ENCODE measurements at places on chromosomes 16 and 17. TPM values are rescaled to one million over a fixed set of nuclear protein-coding genes. Genes with fewer than 3 reads are reported as not detected.

GRCh38 chr17:55722016-55722736, 488 bp downstream of the TMEM100 start:
- DNase-seq = no peak

GRCh38 chr16:22751685-22752084, 62.3 kb upstream of the HS3ST2 start:
- no peak for DNase-seq

GRCh38 chr17:72916991-72917390, 175.5 kb downstream of the SLC39A11 start:
- peak; percentile 3 for DNase-seq

DNA sequence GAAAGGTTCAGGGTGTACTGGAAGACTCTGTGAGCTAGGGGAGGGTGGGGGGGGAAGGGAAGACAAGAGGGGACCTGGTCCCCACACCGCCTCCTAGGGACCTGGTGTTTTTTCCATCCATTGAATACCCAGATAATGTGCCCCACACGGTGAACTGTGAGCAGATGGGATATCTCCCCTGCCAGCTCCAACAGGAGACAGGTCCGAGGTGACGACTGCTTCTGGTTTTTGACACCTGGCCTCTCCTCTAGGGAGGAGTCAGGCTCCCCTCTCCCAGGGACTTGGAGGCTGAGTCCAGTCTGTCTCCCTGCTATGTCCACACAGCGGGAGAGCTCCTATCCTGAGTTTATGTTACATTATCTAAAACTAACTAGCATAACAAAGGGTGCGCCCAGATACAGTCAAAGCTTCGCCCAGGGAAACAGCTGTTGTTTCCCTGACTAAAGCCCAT, 1.8 kb downstream of the MARVELD3 start:
- DNase-seq = no peak

GRCh38 chr17:43927060-43927864, 15.0 kb downstream of the PPY start:
- DNase-seq = no peak

DNA sequence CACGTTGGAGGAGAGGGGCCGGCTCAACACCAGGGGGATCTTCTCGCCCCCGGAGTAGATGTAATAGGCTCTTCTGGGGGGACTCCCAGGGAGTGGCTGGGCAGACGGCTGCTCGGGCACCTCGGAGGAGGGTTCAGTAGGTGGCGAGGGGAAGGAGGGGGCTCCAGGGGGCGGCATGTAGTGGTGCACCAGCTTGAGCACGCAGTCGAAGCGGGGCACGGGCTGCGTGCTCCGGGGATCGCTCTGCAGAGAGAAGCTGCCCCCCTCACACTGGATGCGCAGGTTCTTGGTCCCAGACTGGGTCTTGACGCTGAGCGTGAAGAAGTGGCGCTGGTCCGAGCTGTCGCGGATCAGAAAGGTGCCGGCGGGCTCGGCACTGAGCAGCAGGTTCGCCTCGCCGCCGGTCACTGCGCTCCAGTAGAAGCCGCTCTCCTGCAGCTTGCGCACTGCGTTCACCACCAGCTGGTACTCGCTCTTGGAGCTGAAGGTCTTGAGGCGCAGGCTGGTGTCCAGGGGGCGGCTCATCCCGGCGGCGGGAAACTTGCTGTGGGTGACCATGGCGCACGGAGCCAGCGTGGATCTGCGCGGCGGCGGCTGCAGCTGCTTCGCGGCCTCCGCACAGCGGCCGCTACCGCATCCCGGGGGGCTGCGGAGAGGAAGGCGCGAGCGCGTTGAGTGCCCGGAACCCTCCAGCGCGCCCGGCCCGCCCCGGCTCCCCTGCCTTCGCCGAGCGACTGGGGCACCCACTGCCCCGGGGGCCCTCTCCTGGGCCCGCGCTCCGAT, 1.1 kb downstream of the SOCS3 start:
- DNase-seq = no peak

DNA sequence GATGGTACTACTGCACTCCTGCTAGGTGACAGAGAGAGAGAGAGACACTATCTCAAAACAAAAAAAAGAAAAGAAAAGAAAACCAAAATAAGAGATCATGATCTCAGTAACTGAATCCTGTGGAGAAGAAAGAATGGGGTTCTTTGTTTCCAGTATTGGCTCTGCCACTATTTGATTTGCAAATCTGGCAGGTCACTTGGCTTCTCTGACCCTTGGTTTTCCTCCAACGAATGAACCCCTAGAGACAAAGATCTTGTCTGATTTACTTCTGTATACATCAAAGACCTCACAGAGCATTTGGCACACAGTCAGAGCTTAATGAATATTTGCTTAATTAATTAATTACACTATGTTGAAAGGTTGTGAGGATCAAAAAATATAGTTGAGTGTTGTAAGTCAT, 47.9 kb upstream of the NLK start:
- no peak for DNase-seq

DNA sequence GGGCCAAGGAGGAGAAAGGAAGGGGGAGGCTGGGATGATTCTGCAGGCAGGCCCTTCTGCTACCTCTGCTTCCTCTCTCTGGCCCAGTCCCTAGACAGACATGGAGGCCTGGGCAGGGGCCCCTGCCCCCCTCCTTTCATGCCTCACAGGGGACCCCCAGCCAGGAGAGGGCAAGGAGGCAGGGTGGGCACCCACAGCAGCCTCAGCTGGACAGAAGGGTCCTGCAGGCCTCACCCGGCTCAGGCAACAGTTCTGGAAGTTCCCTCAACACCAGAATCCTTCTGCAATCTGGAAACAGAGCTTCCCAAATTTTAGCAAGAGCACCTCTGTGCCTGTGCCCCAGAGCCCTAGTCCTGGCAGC, 8.7 kb downstream of the ARHGAP27 start:
- no peak for DNase-seq

GRCh38 chr17:78450696-78451345, 72.4 kb downstream of the PGS1 start:
- peak; percentile 23 for DNase-seq

DNA sequence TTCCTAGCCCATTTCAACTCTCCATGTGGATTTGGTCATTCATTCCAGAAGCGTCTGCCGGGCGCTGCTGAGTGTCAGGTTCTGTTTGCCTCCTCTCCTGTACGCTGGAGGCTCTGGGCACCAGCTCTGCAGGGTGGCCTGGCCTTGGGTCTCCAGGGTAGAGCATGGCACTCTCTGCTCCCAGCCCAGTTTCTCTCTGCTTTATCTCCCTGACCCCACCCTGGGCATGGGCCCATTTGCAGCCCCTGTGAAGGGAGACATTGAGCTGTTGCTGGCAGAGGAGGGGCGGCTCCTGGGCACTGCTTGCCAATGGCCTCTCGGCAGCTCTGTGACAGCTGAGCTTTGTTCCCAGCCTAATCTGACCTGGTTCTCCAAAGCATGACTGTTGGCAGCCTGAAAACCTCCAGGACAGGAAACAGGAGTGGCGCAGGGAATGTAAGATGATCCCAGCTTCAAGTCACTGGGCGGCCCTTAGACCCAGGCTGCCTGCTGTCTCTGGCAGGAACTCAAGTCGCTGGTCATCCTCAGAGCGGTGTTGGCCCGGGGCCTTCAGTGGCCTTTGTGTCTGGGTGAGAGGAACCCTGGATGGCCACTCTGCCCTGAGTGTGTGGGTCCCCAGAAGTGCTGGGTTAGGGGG, 146.8 kb downstream of the SEC14L1 start:
- DNase-seq = peak; percentile 96

GRCh38 chr17:79711715-79712305, 18.9 kb upstream of the ENPP7 start:
- peak; percentile 42 for DNase-seq

DNA sequence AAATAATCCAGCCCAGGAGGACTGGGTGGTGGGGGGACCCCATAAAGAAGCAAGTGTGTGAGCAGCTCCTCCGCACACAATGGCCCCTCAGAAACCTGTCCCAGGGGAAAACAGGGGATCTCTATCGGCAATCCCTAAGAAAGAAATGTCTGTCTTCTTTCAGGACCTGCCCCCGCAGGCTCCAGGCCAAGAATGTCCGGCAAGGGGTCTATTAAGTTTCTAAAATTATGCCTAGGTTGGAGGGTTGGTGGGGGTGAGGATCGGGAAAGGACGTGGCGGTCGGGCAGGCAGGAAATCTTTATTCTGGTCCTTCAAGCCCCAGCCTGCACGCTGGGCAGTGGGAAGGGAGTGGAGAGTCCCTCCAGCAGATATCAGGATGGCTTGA, 23.4 kb upstream of the LITAF start:
- no peak for DNase-seq

DNA sequence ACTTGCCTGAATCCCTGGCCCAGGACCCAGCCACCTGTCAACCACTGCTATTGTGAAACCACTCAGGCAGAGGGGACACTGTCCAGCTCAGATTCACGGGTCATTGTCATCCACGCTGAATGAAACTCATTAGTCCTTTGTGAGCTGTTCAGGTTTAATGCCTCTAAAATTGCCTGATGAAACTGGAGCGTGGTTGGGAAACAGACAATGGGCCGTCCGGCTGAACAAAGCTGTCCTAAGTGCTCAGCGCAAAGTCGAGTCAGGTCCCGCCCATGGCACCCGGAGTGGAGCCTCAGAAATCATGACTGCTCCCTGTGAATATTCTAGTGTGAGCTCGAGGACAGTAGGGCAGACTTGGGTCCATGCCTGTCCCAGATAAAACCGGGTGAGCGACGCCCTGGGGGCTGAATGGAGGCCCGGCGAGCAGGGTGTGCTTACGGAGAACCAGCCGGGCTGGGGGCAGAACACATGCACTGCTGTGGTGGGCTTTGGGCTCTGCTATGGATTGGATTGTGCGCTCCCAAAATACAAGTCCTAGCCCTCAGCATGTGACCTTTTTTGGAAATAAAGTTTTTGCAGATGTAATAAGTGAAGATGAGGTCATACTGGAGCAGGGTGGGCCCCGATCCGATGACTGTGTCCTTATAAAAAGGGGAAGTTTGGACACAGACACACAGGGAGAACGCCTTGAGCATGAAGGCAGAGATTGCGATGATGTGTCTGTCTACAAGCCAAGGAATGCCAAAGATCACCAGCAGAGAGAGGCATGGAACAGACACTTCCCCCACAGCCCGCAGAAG, 12.9 kb upstream of the CMIP start:
- DNase-seq = peak; percentile 72

DNA sequence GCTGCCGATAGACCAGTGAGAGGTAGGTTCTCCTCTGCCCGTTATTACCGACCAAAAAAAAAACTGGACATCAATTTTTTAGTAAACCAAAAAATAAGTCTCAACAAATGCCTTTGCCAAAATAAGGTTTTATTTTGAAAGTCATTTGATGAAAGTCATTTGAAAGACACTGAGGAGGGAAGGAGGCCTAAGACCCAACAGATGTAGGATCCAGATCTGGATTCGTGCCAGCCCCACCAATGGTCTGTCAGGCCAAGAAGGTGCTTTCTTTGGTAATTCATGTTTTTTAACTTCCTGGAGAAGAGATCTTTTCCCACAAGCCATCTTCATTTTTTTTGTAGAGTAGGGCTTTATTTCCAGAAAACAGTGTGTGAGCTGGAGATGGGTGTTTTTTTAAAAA, 18.1 kb downstream of the NTAN1 start:
- no peak for DNase-seq

DNA sequence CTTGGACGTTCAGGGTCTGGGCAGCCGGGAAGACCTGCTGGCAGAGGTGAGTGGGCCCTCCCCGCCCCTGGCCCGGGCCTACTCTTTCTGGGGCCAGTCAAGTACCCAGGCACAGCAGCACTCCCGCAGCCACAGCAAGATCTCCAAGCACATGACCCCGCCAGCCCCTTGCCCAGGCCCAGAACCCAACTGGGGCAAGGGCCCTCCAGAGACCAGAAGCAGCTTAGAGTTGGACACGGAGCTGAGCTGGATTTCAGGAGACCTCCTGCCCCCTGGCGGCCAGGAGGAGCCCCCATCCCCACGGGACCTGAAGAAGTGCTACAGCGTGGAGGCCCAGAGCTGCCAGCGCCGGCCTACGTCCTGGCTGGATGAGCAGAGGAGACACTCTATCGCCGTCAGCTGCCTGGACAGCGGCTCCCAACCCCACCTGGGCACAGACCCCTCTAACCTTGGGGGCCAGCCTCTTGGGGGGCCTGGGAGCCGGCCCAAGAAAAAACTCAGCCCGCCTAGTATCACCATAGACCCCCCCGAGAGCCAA, 8.6 kb upstream of the ABCC3 start:
- peak; percentile 60 for DNase-seq

- no peak for DNase-seq
These were observed 12.0 kb downstream of the EEF2K start for GRCh38 chr16:22217890-22218730.

DNA sequence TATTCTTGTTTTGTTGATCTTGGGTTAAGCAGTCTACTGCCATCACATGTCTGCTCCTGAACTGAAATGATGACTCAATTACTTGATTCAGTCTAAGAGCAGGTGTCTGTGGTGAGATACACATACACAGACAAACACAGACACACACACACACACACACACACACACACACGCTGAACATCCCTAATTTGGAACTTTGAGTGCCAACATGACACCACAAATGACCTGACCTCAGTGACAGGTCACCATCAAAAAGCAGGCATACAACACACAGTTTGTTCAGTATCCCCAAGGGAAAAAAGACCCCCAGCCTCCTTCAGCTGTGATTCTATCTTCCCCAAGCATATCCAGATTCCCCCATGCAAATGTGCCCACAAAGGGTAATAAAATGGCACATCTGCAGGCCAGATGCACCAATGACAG, 130.1 kb upstream of the TMEM97 start:
- peak; percentile 7 for DNase-seq

GRCh38 chr17:9859781-9860180, 34.1 kb downstream of the GLP2R start:
- no peak for DNase-seq

- no peak for DNase-seq
These were observed 69.9 kb downstream of the GSG1L start for GRCh38 chr16:27993587-27993986.

- DNase-seq = no peak
These were observed 84.9 kb downstream of the RPA1 start for GRCh38 chr17:1914661-1915083.

DNA sequence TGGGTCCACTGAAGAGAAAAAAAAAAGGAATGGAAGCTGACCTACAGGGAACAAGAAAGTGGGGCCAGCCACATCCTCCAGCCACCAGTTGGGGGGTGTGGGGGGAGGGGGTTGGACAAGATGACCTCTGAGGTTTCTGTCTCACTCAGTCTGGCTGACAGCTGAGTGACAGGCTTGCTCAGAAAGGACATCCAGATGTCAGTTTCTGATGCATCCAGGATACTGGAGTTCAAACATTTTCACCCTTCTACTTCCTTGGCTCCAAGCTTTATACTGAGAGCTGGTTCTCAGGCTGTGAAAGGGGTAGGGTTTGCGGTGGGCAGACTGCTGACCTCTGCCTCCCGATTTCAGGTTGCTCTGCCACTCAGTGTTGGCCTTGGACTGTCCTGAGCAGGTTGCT, 2178.3 kb downstream of the TP53TG3F start:
- DNase-seq = no peak

EFNB3 gene
- 1.3 TPM for total RNA-seq

TOP2A gene
- total RNA-seq = 303 TPM

PTGES3L gene
- 2.3 TPM for total RNA-seq

KCNJ16 gene
- total RNA-seq = not detected

CCL17 gene
- not detected for total RNA-seq

PDF gene
- 24.3 TPM for total RNA-seq

CIAO2B gene
- 254 TPM for total RNA-seq
